ENCODE measurements at places on chromosomes 12 and 14.

GRCh38 chr12:55060470-55060869 lies 40.7 kb downstream of the NEUROD4 start:
- no peak for DNase-seq

- DNase-seq: no peak
Measured at GRCh38 chr12:122024132-122024785, 2.6 kb downstream of the BCL7A start.

DNA sequence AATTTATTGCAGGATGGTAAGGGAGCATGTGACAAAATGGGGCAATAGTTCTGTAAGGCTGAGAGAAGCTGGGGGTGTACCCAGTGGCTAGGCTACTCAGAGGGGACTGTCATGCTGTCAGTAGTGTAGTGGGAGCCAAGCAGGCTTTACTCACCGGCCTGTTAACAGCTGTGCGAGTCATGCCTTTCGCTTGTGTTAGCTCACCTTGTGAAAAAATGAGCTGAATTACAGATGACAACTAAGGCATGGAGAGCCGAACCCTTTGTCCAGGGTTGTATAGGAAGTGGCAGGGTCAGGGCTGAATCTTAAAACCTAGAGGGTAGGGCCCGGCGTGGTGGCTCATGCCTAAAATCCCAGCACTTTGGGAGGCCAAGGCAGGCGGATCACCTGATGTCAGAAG lies 37.9 kb downstream of the SH2B3 start:
- DNase-seq: no peak

DNA sequence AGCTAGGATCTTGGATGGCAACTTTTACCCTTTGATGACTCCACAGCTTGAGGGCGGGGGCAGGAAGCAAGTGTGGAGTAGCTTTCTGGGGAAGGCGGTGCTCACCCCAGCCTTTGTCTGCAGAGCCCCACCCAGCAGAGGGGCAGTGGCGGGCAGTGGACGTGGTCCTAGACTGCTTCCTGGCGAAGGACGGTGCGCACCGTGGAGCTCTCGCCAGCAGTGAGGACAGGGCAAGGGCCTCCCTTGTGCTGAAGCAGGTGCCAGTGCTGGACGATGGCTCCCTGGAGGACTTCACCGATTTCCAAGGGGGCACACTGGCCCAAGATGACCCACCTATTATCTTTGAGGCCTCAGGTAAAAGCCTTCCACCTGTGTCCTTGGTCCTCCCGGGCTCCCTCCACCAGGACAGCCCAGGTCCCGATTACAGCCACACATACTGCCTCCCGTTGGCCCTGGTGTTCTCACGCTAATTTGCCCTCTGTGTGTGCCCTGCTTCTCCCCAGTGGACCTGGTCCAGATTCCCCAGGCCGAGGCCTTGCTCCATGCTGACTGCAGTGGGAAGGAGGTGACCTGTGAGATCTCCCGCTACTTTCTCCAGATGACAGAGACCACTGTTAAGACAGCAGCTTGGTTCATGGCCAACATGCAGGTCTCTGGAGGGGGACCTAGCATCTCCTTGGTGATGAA lies 1.2 kb downstream of the TAPBPL start:
- peak; percentile 10 for DNase-seq

DNA sequence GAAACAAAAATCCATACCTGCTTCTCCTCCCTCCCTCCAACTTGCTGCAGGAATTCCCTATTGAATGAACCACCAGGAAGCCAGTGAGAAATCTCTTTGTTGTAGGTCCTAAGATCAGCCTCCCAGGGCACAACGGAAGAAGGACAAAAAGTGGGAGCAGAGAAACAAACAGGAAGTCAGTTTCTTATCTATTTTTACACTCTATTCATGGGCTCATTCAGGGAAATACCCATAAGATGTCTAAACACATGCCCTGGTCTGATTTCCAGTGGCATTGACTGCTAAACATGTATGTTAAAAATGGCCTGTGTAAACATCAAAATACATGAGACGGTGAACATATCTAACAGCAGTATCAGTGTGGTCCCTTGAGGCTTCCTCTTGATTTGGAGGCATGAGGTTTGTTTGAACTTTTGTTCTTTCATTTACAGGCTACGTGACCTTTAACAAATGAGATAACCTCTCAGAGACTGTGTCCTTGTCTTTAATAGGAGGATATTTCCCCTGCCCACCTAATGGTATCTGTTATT lies 18.8 kb downstream of the GPR65 start:
- DNase-seq: no peak

- DNase-seq: no peak
Measured at GRCh38 chr12:97493731-97494130, 31.1 kb downstream of the RMST start.

GRCh38 chr12:39905152-39905551 lies 200.7 kb downstream of the SLC2A13 start:
- DNase-seq: no peak

DNA sequence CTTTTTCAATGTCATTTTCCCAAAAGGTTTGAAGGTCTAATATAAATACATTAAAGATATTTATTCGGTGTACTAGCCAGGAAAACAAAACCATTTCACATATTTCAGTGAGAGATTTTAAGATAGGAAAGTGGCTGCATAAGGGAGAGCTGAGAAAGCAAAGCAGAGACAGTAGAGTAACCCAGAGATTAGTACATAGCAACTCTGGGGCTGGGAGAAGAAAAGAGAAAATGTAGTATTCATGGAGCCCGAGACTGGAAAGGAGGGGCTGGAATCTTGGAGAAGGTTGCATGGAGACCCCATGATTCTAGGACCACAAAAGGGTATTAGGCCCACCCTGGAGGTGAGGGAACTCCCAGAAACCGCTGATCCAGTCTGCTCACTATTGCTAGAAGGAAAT lies 236.9 kb downstream of the PAWR start:
- DNase-seq: no peak

- DNase-seq: no peak
Measured at GRCh38 chr12:47954058-47954457, 9.3 kb upstream of the TMEM106C start.

- no peak for DNase-seq
Measured at GRCh38 chr14:103705118-103705503, 10.1 kb downstream of the XRCC3 start.

- no peak for DNase-seq
Measured at GRCh38 chr14:55454264-55455002, 14.0 kb upstream of the TBPL2 start.

DNA sequence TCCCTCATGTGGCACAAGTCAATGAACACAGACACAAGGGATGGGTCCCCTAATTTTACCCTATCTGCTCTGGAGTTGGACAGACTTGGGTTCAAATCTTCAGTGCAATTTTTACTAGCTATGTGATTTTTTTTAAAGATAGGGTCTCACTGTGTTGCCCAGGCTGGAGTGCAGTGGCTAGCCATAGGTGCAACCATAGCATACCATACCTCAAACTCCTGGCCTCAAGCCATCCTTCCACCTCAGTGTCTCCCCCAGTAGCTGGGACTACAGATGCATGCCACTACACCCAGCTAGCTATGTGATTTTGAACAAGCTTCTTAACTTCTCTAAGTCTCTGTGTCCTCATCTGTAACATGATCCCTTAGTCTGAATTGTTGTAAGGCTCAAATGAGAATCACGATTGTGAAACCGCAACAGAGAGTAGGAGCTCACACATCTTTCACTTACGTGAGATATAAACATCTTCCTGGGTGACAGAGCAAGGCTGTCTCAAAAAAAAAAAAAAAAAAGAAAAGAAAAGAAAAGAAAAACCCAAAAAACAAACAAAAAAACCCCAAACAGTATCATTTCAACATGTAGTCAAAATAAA lies 4.7 kb downstream of the CALCOCO1 start:
- no peak for DNase-seq

- no peak for DNase-seq
Measured at GRCh38 chr14:51938137-51938536, 51.2 kb upstream of the RTRAF start.

GRCh38 chr12:60704171-60704914 lies 1108.5 kb downstream of the SLC16A7 start:
- no peak for DNase-seq

DNA sequence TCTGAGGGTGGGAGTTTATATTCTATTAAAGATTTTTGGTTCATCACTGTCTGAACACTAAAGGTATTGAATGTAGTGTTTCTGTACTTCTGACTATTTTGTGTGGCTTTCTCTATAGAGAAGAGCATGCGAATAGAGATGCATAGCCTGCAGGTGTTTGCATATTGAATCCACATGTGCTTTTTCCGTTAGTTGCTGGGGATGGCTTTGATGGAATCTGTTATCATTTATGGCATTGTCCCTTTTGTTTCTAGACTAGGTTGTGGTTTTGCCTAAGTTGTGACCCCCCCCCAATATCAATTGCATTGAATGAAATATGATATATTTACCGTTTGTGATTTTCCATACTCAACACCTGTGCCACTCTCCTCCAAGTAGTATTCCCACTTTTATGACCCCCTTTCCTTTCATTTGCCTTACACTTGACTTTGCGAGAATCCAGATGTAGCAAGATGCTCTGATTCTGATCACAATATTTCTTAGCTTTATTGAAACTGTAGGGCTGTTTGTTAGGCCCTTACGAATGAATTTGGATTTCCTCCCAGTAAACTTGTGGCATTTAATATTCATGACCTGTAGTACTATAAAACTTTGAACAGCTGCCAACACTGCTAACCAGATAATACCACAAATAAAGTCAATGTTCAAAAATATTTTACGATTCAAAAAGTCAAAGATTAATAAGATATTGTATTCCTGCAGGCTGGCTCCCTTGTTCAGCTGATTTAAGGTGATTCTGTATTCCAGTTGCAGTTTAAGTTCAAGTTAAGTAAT lies 176.4 kb downstream of the TMTC2 start:
- no peak for DNase-seq

GRCh38 chr12:117507548-117507947 lies 146.1 kb upstream of the NOS1 start:
- no peak for DNase-seq

GRCh38 chr12:24421759-24422158 lies 472.3 kb upstream of the SOX5 start:
- no peak for DNase-seq

GRCh38 chr12:83434600-83434999 lies 747.9 kb downstream of the TMTC2 start:
- DNase-seq: no peak

- DNase-seq: no peak
Measured at GRCh38 chr12:52155048-52155868, 36.6 kb downstream of the KRT80 start.

GRCh38 chr12:130708648-130709047 lies 7.5 kb downstream of the RIMBP2 start:
- no peak for DNase-seq

DNA sequence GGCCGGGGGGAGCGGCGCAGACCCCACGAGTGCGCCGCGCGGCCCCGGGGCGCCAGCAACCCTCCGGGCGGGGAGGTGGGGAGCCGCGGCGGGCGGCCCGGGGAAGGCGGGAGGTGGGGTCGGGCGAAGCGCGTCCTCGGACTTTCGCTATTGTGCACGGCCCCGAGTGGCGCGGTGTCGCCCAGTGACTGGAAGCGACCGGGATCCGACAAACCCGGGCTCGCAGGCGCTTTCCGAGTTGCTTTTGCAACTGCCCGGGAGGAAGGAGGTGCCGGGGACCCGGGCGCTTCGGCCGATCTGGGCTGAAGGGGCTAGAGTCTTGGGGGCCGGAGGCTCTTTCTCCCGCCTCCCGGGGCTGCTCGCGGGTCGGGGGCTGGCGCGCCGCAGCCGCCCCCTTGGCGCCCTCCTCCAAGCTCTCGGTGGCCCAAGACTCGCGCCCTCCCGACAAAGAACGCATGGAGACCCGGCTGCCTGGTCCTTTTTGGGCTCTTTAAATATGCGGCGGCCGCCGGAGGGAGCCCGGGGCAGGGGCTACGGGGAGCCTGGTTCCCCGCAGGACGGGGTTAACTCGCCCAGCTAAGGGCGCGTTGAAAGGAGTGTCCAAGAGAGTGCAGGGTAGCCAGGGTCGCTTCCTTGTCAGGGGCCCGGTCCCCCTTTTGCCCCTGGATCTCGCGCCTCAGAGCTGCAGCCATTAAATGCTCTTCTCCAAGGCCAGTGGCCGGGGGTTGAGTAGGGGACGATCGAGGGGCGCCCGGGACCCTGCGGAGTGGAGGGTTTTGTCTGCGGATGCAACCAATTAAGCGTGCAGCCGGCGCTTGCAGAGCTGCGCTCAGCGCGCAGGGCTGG lies 1.4 kb downstream of the HMGA2 start:
- peak; percentile 67 for DNase-seq

DNA sequence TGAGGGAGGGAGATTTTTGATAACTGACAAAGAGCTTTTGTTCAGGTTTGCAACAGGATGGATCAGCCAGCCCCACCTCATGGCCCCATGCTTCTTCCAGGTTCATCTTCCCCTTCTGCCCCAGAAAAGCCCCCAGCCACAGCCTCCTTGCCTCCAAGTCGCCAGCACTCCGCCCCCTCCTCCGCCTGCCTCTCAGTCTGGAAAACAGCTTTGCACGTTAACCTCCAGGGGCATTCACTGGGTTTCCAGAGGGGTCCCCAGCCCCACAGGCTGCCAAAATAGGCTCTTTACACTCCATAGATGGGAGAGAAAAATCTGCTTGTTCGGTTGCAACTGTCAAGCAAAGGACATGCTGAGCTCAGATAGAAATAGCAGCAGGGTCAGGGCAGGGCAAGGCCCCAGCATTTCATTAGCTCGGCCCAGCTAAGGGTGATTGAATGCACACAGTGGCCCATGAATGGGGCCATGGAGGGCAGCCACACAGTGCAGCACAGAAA lies 253.6 kb downstream of the ZFP36L1 start:
- DNase-seq: no peak

GRCh38 chr12:131025939-131026702 lies 72.4 kb downstream of the ADGRD1 start:
- DNase-seq: no peak

DNA sequence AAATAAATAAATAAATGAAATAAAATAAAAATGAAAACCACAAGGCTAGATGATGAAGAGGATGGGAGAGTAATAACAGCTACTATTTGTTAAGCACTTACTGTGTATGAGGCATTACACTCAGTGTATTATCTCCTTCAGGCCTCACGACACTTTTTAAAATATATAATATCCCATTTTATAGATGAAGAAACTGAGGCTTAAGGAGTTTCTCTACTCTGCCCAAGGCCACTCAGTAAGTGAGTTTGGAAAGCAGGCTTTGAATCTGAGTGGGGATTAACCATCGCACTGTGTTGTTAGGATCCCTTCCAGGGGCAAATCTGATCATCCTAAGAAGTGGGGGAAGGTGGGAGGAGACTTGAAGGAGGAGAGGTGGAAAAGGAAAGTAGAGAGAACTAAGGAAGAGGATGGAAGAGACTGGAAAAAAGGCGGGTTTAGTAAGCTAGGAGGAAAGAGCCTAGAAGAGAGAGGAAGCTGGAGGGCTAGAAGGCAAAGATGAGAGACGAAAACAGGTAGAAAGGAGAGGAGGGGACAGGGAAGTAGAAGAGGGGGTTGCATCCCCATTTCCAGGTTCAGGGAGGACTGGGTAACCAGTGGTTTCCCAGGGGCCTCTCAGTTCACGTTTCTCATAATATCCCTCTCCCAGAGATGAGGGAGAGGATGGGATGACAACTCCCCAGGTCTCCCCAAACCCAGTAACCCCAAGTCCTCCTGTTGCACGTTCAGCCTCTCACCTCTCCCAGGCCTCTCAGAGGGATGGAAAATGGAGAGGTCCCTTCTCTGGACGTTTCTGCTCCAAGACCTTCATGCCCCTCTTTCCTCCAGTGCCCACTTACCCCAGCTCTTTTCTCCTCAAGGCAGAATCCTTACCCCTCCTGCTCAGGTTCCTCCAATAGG lies 1.7 kb downstream of the STAT6 start:
- DNase-seq: no peak

GRCh38 chr12:88448337-88448915 lies 131.8 kb downstream of the KITLG start:
- DNase-seq: no peak

GRCh38 chr12:15851045-15851620 lies 31.1 kb upstream of the STRAP start:
- DNase-seq: no peak

GRCh38 chr12:27012239-27012981 lies 1.8 kb downstream of the TM7SF3 start:
- DNase-seq: no peak
